NCI-H524 (cell line): ENCODE measurements at places on chromosomes 7 and 10.

GRCh38 chr10:114928818-114929217, 9.2 kb upstream of the TRUB1 start:
- DNase-seq = no peak

- DNase-seq = no peak
These were observed 427.4 kb downstream of the SH2D4B start for GRCh38 chr10:80964955-80965614.

DNA sequence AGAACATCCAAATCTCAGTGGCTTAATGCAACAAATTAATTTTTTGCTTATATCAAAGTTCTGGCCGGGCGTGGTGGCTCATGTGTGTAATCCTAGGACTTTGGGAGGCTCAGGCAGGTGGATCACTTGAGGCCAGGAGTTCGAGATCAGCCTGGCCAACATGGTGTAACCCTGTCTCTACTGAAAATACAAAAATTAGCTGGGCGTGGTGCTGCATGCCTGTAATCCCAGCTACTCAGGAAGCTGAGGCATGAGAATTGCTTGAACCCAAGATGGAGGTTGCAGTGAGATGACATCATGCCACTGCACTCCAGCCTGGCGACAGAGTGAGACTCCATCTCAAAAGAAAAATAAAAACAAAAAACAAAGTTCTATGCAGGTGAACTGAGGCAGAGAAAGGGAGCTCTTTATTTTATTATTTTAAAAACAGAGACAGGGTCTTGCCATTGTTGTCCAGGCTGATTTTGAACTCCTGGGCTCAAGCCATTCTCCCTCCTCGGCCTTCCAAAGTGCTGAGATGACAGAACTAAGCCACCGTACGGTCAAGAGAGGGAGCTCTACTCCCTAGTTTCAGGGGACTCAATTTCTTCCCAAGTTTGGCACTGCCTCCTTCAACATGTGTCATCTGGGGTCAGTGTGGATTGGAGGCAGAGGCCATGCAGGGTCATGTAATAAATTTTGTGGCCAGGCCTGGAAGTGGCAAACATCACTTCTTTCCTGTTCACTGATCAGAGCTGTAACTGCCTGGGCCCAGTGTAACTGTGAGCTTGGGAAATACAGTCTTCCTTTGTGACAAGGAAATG, 2.4 kb downstream of the ADCK2 start:
- peak; percentile 55 for DNase-seq

DNA sequence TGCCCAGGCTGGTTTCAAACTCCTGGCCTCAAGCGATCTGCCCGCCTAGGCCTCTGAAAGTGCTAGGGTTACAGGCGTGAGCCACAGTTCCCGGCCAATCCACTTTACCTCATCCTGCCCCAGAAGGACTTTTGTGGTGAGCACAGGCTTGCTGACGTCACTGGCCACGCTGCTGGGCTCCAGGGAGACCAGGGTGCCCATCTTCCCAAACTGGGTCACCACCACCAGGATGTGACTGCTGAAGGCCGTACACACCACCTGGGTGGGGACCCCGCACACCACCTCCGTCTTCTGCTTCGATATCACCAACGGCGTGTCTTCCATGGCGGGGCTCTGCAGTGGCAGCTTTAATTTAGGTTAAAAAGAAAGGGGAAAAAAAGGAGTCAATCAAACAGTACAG, 816 bp downstream of the PSMG3 start:
- DNase-seq = no peak

GRCh38 chr7:4479367-4480039, 202.6 kb upstream of the FOXK1 start:
- peak; percentile 63 for DNase-seq

DNA sequence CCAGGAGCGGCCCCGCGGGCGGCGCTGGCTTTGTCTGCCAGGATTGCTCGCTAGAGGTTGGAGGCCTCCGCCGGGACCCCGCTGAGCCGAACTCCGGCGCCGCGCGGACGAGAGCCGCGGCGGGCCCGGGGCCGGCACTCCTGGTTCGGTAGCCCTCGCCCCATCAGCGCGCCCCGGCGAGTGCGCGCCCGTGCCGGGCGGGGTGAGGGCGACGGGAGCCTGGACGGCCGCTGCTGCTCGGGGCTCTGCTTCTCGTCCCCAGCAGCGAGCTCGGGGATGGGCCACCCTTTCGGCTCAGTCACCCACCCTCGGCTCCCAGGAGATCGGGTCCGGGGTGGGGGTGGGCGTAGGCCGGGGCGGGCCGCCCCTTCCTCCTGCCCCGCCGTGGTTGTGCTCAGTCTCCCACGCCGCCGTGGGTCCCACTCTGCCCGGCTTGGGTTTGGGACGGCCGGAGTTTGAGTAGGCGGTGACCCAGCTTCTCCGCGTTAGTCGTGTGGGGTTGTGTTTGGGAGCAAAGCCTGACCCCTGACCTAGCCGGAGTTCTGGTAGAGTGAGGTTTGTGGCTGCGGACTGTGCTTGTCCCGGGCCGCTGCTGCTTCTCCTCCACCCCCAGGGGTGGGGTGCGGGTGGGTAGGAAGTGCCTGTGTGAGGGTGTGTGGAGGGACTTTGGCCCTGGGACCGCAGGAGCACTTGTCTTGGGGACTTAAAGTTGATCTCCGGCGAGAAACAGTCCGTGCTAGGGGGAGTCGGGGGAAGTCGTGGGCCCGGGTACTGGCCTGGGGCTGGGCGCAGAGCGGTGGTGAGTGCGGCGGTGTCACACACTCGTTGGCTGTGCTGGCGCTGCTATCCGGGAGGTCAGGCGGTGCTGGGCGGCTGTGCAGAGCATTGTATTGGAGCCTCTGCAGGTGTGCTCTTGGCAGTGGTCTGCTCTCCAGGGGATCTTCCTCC, 677 bp downstream of the TSPAN14 start:
- no peak for DNase-seq

- no peak for DNase-seq
These were observed 3.2 kb upstream of the EEPD1 start for GRCh38 chr7:36149694-36150452.

DNA sequence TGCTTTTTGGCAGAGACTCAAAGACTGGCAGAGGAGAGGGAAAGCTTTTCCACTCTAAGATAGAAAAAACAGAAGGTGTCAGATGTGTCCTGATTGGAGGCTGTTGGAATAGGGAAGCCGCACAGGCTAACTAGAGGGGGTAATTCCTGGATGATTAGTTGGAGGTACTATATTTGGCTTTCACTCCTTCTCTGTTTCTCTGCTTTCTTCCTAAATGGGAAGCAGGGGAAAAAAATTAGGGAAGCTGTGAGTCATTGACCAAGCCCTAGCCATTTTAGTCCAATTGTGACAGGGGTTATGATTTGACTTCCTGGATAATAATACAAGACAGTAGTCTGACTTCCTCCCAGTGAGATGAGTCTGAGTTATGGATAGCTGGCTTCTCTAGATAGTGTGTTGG, 475.2 kb upstream of the CELF2 start:
- DNase-seq = no peak

- DNase-seq = no peak
These were observed 43.2 kb upstream of the PRLHR start for GRCh38 chr10:118638680-118639079.

- no peak for DNase-seq
These were observed 103.4 kb upstream of the GLI3 start for GRCh38 chr7:42340436-42340835.

GRCh38 chr10:10844251-10844650, 173.4 kb upstream of the CELF2 start:
- DNase-seq = no peak

- no peak for DNase-seq
These were observed 4.8 kb upstream of the ACTA2 start for GRCh38 chr10:88957381-88957780.

GRCh38 chr10:129953119-129954051, 10.7 kb downstream of the EBF3 start:
- DNase-seq = no peak

DNA sequence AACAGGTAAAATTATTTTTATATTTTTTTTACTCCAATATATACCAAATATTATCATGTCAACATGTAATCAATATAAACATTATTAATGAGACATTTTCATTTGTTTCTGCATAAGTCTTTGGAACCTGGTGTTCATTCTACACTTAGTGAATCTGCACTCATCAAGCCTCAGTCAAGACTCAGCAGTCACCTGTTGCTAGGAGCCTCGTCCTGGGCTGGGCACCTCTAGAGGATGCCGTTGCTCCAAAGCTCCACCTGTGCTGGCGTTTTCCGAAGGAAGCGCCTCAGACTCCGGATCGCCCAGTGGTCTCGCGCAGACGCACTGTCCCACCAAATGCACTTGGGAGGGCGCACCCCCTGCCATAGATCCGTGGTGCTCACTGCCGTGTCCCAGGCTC, 604.7 kb upstream of the MKI67 start:
- DNase-seq = no peak

GRCh38 chr10:58054881-58055280, 212.8 kb downstream of the IPMK start:
- no peak for DNase-seq

DNA sequence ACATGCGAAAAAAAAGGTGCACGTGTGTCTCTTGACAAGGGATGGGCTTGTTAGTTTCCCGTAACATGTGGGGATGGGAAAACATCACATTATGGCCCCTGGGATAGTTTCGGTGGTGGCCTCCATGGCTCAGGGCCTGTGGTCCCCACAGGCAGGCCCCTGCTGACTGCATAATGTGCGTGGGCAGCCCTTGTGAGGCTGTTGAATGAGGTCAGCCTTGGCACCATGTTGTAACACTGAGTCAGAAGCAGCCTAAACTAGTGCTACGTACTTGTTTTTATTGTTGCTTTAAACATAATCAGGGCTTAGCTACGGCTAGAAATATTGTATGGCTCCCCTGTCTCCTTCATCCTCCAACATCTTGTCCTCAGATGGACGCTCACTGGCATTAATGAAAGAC, 80.6 kb downstream of the BEND7 start:
- DNase-seq = no peak

GRCh38 chr10:16915300-16915699, 98.1 kb upstream of the RSU1 start:
- DNase-seq = no peak

DNA sequence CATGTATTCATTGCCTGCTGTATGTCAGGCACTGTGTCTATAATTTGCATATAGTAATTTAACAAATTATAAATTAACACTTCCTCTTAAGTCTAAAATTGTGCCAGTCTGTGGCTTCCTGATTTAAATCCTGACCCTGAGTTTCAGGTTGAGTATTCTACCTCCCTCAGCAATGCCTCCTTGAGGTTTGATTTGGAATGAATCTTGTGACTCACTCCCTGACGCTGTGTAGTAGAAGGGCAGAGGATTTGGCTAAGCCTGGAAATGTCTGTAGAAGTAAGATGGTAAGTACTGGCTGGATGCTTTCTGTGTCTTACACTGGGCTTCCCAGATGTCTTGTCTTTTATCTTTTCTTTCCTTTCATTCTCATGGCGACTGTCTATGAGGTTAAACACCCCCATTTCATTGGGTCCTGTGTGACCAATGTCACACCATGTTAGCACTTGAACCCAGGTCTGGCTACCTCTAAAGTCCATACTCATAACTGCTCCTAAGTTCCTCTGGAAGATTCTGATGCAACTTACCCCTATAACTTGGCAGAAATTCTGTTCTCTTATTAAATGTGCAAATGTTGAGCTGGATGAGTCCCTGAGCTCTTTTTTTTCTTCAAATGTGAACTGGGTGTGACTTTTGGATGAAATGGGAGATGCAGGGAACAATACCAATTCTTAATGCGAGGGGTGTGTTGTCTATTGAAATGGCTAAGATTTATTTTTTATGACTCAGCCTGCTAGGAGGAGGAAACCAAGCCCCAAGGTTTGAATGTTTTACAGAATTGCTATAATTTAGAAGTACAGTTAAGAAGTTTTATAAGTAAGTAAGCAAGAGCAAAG, 48.5 kb downstream of the PLCE1 start:
- no peak for DNase-seq

DNA sequence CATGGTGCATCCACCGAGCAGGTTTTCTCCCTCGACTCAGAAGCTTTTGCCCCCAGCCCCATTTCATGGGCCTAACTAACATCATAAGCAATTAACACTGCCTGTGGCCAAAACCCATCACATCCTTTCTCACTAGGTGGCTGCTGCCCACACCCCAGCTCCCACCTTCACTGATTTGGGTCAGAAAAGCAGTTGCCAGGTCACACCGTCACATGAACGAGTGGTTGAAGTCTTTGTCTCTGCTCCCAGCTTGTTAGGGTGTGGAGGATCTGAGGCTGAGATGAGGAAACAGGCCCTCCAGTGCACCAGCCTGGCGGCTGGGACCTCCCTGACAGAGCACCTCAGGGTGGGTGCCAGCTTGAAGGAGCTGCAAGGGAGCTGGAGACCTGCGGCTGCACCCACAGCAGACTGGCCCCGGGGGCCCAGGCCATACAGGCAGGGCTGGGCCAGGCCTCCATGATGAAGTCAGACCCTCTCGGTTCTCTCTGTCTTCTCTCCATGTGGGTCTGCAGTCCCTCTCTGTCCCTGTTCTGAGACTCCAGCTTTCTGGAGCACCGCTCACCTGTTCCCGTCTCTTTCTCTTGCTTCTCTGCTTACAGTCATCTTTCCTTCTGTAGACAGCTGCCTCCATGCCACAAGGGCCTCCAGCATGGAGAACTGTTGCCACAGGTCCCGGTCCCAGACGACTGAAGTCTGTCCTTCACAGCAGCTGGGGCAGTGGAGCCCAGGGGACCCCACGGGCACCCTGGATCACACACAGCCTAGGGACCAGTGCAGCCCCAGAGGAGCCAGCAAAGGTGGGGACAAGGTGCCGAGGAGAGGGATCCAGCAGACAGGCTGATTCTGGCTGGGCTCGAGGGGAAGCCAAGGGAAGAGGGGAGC, 13.8 kb upstream of the INPP5A start:
- DNase-seq = no peak

DNA sequence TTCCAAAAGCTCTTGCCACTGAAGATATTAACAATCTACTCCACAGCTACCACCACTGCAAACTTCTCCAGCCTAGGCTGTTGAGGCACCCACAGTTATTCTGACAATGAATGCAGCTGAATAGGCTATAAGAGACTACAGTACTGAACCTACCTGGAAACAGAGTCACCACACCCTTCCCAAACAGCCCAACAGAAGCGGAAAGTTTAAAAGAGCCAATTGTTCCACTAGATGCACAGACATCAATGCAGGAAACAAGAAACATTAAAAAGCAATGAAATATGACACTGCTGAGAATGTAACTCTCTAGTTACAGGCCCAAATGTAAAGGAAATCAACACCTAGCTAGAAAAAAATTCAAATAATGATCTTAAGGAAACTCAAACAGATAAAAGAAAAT, 64.5 kb upstream of the PLA2G12B start:
- DNase-seq = no peak

GRCh38 chr10:101028446-101029337, 2.2 kb downstream of the PDZD7 start:
- DNase-seq = peak; percentile 65
